ENCODE measurements at places on chromosomes 1 and 21.
A peak's percentile ranks its signal among the peaks of the same experiment; 100 is the strongest.

DNA sequence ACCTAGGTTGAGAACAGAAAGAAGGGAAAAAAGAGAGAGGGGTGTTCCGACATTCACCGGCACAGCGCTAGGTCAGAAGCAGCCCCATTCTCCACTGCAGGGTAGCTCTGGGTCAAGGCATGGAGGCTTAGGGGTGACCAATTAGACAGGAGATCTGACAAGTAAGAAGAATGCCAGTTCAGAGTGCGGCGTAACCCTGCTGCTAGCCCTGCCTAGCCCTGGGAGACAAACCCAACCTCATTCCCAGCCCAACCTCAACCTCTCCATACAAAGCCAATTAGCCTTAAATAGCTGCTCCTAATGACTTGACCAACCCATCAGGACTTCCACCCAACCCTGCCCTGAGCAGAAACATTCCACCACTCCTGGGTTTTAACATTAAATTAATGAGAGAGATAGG, 3.4 kb downstream of the PRELP start:
- DNase-seq = no peak

DNA sequence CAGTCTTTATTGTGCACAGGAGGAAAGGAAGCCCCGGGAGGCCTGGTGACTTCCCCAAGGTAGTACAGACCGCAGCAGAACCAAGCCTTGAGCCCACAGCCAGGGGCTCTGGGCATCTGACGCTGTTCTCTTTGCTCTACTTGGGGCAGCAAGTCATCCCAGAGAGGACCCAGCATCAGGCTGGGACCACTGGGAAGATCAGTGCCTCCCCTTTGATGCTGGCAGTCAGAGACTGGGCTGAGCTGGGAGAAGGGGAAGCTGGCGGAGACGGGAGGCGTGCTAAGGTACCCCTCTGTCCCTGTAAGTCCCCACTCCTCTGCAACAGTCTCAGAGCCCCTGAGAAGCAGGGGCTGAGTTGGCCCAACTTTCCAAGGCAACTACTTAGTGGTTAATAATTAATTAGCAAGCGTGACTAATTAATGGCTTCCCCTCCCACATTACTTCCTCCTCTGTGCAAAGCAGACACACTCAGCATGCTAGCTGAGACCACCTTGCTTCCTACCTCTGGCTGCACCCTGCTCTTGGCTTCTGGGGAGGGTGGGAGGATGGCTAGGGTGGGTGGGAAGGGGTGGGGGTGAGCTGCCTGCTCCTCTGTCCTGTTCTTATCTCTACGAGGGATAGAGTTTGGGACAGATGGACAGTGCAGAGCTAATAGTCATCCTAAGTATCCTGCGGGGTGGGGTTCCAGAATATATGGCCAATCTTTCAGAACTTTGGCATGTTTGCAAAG, 1.3 kb downstream of the INAVA start:
- no peak for DNase-seq

DNA sequence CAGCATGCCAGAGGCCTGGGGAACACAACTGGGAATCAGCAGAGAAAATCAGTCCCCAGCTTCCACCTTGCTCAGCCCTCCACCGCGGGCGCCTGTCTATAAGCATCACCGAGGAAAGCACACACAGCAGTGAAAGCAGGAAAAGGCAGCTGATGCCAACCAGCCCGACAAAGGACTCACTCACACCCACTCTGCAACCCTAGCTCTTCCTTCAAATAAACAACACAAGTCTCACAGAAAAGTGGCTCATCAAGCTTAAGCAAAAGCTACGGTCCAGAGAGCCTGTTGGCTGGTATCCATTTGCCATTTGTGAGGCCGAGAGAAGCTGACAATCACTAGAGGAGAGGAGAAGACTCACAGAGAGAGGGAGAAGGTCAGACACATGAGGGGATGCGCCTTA, 27.1 kb downstream of the MRAP start:
- no peak for DNase-seq

DNA sequence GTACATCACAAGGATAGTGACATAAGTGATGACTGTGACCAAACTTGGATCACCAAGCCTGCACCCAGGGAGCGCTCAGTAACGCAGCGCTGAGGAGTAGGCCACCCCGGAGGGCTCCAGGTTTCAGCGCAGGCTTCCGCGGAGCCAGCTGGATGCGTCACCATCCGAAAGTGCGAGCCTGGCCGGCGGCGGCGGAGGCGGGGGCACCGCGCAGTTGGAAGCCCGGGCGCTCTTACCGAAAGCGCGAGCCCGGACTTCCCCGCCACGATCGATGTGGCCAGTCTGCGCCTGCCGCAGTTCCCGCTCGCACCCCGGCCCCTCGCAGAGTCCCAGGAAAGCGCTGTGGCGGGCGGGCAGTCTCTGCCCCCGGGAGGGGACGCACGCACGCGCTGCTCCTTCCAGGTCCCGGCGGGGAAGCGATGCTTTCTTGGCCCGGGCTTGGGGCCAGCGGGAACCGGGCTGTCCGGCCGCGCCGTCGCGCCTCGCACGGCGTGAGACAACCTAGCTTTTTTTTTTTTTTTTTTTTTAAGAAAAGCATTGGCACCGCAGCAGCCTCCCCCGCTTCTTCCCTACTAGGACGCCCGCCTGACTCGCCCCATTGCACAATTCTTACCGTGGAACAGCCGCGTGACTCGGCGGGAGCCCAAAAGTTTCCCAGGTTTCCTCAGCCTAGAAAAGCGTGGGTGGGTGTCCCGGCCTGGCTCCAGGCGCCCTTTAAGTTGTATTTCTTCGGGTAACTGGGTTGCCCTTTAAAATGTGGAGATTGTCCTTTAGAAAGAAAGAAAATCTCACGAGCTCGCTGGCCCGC, 36.4 kb upstream of the JAK1 start:
- peak; percentile 57 for DNase-seq

- DNase-seq = no peak
Observed at GRCh38 chr1:39645411-39646043, 6.1 kb upstream of the HEYL start.

- DNase-seq = no peak
Observed at GRCh38 chr1:1168451-1169411, 4.9 kb upstream of the TTLL10 start.

DNA sequence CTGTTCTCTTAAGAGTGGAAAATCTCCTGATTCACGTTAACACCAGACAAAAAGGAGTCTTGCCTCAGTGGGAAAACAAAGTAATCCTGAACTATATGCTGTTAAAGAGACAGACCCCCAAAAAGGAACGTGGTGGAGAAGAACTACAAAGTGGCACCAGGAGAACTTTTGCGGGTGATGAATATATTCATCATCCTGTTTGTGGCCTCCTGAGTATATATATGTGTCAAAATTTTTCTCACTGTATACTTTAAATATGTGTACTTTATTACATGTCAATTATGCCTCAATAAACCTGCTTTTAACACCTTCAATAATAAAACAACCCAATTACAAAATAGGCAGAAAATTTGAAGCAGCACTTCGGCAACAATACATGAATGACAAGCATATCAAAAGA, 31.1 kb downstream of the ZNF644 start:
- no peak for DNase-seq

DNA sequence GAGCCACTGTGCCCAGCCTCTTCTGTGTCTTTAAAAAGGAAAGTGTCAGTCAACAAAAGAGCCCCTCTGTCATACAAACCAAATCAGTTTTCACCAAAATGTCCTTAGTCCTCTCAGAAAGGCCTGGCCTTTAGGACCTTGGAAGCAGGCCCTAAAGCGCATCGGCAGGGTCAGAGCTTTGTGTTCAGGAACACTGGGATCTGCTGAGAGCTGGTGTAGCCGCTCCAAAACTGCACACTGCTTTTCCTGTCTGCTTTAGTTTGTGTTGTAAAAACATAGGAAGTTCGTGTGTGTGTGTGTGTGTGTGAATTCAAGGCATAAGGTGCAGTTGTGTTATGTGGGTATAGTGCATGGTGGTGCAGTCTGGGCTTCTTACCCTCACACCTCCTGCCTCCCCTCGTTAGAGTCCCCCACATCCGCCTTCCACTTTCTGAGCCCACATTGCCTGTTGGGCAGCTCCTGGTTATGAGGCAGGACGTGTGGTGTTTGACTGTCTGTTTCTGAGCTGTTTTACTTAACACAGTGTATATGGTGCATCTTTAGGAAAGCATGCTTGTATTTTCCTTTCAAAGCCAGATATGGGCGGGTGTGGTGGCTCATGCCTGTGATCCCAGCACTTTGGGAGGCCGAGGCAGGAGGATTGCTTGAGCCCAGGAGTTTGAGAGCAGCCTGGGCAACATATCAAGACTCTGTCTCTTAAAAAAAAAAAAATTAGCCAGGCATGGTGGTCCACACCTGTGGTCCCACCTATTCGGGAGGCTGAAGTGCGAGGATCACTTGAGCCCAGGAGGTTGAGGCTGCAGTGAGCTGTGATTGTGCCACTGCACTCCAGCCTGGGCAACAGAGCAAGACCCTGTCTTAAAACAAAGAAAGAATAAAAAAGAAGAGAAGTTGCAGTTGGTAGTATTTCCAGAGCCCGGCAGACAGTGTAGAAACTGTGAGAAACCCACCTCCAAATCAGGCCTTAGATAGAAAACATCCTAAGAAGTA, 12.4 kb downstream of the IBA57 start:
- DNase-seq = no peak

- no peak for DNase-seq
Observed at GRCh38 chr1:214537219-214537618, 14.2 kb downstream of the PTPN14 start.

DNA sequence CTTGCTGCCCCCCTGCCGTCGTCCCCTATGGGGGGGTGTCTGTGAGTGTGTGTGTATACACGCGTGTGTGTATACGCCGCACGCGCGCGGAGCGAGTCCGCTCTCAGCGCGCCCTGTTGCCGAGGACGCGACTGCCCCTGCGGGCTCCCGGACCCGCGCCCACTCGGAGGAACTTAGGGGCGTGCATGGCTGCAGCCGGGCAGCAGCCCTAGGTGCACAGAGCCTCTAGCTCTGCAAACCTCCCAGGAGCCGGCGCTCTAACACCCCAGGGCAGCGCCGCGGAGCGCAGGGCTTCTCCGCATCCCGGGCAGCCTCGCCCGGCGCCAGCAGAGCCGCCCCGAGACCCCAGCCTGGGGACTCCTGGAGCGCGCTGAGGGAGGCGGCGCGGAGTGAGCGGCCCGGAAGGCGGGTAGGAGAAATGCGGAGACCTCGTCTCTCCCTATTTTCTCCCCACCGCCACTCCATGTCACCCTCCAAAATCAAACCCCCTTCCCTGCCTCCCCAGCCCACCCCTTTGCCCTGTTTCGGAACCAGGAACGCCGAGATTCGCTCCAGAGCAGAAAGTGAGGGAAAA, 574 bp downstream of the ITPKB start:
- DNase-seq = peak; percentile 22
